ENCODE measurements at places on chromosomes 2 and 18.

DNA sequence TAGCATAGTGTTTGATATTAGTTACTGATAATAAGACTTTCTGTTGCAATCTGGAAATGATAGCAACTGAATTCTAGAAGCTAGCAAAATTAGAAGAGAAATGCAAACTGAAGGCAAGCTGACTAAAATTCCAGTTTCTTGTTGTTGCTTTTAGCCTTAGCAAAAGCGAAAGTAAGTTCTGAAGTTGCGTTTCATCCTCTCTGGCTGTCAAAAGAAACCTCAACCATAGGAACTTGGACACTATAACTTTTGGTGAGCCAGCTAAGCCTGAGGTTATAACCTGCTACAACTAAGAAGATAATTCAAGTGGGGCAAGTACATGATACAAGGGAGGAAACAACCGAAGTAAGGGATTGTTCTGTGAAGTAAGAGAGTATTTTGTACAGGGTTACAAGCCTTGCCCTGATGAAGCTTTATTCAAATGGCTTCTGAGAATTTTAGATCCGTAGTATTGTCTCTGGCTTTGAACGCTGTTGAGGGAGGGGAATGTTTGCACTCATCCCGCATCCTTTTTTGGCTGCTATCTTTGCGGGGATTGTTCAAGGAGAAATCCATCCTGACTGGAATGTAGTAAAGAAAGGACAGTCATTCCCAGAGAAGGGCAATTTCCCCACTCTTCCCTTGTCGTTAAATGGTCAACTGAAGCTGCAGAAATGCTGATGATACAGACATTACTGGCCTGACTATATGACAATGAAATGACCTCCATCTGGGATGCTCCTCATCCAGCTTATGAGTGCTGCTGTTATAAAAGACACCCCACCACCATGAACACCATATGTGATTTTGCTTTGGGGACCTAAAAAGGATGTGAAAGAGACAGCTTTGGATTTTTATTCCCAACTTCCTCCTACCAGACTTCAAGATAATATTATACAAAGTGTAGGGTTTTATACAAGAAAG lies 7.0 kb upstream of the TMX3 start:
- DNase-seq, result no peak

DNA sequence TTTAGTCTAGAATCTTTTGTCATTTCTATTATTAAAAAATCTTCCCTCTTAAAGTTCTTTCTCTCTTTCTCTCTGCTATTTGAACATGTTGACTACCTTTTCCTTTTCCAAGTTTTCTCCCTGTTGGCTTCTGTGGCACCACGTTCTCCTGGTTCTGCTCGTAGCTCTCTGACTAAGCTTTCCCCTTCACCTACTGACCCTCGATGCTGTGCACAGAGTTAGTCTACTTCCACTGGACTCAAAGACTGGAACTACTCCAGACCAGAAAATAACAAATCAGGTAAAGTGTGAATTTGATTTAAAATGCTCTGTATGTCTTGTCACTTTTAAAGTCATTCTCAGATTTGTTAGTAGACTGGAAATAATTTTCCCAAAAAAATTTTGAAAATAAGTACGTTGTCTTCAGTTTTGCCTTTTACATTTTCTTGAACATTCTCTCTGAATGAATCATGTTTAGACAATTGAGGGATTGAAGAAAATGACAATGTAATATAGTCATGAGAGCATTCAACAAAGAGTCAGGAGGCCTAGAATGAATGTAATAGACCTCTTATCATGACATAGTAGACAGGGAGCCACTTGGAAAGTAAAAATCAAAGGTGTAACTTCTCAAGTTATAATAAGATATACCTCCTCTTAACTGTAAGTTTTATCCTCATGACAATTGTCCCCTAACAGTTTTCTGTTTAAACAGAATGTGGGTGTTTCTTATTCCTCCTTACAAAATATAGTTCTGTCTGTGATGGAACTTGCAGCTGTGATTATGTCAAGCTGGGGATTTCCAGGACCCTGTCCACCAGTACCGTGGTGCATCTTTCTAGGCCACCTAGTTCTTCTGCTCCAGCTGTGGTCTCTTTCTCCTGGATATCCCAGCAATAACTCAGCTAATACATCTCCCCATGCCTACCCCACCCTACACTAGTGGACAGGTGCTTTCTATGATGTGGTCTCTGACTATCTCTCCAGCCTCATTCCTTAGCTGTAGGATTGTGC lies 25.5 kb downstream of the ITPRID2 start:
- no peak for DNase-seq

- no peak for DNase-seq
Observed at GRCh38 chr2:160332318-160332717, 132.2 kb upstream of the ITGB6 start.

GRCh38 chr2:7838669-7839068 lies 843.2 kb upstream of the ID2 start:
- no peak for DNase-seq

DNA sequence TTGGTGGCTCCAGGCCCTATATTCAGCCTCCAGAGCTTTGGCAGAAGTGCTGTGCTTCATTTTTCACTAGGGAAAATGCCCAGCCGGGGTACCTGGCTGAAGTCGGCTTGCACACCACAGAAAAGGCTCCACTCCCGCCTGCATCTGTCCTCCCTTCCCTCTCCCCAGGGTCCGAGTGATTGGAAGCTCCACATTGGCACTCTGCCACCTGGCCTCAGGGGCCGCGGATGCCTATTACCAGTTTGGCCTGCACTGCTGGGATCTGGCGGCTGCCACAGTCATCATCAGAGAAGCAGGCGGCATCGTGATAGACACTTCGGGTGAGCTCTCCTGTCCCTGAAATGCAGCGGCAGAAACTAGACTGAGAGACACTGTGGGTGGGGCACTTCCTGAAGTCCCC lies 47.4 kb downstream of the IMPA2 start:
- DNase-seq, result no peak

GRCh38 chr18:3177902-3178687 lies 41.7 kb downstream of the MYOM1 start:
- DNase-seq, result no peak

- DNase-seq, result no peak
Observed at GRCh38 chr2:22903616-22904015, 481.4 kb upstream of the KLHL29 start.

DNA sequence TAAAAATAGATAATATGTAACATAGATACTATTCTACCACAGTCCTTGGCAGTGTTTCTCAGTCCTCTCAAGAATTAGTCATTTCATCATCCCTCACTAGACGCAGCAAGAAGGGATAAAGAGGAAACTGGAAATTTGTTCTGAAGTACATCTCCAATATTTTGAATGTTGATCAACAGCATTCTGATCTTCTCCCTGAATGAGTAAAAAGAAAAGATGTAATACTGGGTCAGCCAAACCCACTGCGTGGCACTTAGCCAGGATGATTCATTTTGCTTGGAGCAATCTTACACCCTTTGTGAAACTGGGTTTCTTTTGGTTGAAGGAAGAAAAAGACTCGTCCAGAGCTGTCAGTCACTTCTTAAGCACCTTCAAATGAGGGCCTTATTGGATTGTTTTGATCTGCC lies 54.1 kb downstream of the TAF1B start:
- DNase-seq, result no peak

DNA sequence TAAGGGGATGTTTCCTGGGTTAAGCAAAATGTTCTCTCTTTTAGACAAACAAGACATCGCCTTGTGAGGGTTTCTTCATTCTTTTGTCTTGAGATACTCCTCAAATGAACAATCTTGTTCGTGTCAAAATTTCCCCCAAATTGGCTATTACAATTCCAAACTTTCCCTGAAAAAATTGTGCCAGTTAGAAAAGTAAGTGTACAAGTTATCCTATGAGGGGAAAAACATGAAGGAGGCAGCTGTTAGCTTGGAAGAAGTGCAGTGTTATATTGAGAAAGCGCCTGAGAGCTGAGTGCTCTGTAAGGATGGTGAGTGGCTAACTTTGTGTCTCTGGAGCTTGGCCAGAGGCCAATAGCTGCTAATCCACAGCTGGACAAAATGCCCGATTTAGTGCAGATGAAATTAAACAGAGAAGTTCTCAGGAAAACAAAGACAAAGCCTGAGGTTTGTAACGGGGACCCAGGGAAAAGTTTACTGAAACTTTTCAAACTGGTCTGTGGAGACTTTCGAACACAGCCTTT lies 14.1 kb upstream of the PLEKHH2 start:
- no peak for DNase-seq

- DNase-seq, result no peak
Observed at GRCh38 chr18:77147418-77147852, 14.9 kb upstream of the MBP start.

DNA sequence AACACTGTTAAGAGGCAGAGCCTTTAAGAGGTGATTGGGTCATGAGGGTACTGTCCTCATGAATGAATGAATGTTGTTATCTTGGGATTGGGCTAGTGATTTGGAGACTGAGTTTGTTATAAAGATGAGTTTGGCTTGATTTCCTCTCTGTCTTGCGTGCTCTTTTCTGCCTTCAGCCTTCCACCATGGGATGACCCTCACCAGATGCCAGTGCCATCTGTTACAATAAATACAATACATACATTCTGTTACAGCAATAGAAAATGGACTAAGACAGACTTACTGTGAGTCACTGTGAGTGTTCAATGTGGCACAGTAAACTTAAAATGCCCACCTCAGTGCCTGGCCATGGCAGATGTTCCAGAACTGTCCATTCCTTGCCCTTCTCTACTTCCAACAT lies 95.0 kb upstream of the ZFP36L2 start:
- peak; percentile 72 for DNase-seq

GRCh38 chr18:32301976-32302743 lies 112.3 kb downstream of the MEP1B start:
- no peak for DNase-seq

DNA sequence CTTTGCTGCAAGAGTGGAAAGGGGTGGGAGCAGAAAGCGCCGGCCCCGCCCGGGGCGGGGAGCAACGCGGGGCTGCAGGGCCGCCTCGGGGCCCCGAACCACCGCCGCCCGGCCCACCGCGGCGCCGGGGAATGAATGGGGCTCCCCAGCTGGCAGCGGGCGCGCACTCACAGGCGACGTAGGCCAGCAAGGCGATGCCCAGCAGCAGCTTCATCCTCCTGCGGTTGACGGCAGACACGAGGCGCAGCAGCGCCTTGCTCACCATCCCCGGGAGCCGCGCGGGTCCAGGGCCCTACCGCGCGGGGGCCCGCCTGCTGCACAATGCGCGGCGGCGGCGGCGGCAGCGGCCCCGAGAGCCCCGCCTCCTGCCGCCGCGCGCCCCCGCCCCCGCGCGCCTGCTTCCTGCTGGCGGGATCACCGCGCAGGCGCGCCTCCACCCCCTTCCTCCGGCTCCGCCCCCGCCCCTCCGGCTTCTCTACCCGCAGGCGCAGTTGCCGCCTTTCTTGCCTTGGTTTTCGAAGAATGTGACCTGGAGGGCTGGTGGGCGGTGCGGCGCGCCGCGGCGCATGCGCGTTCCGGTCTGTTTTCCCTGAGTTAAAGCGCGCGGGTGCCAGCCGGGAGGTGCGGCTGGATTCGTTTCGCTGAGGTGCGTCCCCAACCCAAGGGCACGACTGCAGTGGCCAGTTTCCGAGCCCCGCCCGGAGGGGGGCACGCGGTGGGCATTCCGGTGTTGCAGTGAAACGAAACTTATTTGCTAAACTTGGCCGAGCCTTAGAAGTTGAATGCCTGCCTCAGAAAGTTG lies at the start of gene UXS1:
Gene UXS1, minus strand, starts transcription at position 325 of the 802 bp plus-strand sequence. Its CDS starts 60 bp downstream, at position 265.
- DNase-seq, result peak; percentile 96

DNA sequence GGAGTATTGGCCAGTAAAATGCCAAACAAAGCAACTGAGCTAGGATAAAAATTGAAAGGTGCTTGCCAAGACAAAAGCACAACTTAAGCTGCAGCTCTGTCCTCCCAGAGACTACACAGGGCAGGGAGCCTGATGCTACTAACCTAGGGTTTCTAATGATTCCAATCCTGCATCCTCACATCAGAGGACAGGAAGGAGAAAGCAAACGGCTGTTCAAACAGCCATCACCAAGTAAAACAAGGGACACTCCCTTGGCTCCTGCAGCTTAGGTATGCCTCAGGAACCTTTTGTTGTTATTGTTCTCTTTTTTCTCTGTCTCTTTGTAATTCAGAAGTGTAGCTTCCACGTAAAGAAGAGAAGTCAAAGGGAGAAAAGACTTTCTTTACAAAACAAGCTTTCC lies 99.5 kb downstream of the TCF4 start:
- DNase-seq, result no peak

- no peak for DNase-seq
Observed at GRCh38 chr18:47248604-47249313, 2.7 kb downstream of the SKOR2 start.

DNA sequence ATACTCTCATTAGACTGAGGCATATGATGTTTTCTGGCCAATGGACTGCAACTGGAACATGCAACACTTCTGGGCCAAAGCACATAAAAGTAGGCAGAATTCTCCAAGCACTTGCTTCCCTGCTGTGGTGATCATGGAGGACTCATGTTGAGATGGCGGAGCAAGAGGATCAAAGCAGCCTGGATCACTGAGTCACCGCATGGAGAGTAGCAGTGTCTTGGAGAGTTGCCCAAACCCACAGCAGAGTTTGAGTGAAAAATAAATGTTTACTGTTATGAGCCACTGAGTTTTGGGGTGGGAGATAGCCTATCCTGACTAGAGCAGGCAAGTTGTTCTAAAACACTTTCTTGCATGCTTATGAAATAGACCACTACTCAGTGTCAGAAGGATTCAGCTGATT lies 359.5 kb downstream of the ZNF521 start:
- no peak for DNase-seq

- DNase-seq, result no peak
Observed at GRCh38 chr2:162233197-162233596, 10.0 kb downstream of the FAP start.

DNA sequence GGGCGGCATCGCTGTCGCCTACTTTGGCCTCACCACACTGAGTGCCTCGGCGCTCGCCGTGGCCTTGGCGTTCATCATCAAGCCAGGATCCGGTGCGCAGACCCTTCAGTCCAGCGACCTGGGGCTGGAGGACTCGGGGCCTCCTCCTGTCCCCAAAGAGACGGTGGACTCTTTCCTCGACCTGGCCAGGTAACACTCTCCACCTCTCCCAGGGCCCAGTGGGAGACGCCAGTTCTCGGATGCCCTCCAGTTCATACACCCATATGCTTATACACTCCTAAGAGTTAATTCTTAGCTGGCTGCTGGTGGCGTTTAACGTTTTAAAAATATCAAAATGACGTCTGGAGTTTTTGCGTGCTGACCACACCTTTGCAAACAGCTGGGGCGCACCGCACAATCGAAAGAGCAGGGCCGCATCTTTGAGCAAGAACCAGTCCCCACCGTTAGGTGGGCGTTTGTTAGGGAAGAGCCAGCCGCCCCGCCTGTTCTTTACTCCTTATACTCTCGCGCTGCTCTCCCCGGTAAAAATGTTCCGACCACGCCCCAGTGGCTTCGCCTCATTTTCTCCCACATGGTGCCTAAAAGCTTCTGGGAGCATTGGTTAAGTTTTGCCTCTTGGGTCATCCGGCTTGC lies 899 bp downstream of the SLC1A4 start:
- DNase-seq, result peak; percentile 16
